ENCODE measurements at places on chromosomes 5 and 9.

- no peak for DNase-seq
Measured at GRCh38 chr9:136627703-136628102, 35.0 kb upstream of the EGFL7 start.

- DNase-seq: no peak
Measured at GRCh38 chr5:36887532-36887931, 11.0 kb downstream of the NIPBL start.

DNA sequence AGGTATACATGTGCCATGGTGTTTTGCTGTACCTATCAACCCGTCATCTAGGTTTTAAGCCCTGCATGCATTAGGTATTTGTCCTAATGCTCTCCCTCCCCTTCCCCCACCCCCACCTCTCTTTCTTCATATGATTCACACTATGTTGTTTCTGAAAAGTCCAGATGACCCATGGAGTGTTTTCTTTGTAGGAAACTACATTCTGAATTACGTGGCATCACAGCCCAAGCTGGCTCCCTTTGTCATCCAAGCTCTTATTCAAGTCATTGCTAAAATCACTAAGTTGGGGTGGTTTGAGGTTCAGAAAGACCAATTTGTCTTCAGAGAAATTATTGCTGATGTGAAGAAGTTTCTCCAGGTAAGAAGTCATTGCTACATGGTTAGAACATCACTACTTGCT is 30.4 kb downstream of the RANBP17 start:
- DNase-seq: no peak

DNA sequence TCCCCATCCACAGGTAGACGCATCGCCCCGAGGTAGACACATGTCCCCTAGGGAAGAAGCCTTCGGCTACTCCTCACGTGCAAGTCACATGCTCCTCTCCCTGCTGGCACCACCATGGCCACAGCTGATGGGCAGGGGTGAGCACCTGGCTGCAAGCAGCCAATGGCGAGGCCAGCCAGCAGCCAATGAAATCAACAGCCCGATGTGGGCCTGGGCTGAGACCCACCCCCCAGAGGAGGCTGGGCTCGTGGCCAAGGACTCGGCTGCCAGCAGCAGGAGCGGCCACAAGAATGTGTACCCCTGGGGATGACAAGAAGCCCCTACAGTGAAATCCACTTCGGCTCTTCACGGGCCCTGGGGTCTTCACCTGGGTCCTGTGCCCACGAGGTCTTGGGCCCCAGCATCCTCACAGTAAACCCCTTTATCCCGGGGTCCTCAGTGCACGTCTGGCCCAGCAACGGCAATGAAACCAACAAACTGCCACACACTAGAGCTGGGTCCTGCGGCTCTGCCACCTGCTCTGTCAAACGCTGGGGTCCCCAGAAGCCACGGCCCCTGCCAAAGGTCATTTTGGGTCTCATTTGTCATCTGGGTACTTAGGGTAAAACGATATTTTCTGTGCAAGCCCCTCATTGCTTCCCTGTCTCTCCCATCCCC is 22.1 kb upstream of the PTGES start:
- no peak for DNase-seq

- DNase-seq: no peak
Measured at GRCh38 chr5:133232435-133232834, 180.6 kb downstream of the HSPA4 start.

GRCh38 chr9:24986331-24986730 is 440.6 kb upstream of the IZUMO3 start:
- DNase-seq: peak; percentile 41

GRCh38 chr5:115522832-115523403 is 21.7 kb downstream of the FEM1C start:
- no peak for DNase-seq

- DNase-seq: no peak
Measured at GRCh38 chr5:10673017-10673389, 88.0 kb downstream of the DAP start.

DNA sequence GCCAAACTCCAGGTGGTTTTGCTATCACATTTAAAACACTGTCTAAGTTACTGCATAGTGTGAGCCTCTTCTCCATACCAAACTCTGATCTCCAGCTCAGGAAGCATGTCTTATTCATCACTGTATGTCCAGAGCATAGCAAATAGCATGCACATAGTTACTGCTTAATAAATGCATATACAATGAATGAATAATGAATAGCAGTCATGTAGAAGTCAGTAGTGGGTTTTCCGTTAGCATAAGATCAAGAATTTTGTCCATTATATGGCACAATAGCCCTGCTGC is 329.4 kb downstream of the ARRDC3 start:
- DNase-seq: no peak

DNA sequence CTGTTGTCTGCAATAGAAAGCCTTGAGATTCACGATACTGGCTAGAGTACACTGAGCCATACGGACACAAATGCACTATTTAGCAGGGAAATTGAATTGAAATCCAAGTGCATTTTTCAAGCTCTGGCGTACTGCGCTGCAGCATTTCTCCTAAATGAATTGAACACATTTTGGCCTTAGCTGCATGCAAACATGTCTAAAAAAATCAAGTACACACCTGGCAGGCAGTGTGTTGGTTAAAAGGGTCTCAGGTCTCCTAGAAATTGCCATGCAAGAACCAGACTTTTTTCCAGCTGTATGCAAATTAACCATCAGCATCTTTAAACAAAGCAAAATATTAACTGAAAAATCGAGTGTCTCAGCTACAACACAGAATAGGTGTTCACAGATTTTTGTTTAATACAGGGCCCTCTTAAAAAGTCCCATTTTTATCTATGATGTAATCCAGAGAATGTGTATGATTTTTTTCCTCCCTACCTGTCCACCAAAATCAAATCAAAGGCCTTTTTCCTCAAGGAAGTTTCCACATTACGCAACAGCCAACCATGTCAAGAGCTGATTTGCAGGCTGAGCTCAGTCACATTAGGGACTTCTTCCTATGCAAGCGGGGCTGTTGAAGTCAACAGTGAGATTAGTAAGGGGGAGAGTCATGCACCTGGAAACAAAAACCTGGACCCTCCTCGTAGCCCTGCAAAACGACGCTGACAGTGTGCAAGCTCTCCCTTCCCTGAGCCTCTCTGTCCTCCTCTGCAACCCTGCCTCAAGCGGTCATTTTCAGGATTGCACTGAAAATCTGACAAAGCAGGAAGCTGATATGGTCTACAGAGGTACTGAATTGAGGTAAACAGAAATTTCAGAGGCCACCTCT is 14.1 kb upstream of the SFXN1 start:
- DNase-seq: peak; percentile 85

DNA sequence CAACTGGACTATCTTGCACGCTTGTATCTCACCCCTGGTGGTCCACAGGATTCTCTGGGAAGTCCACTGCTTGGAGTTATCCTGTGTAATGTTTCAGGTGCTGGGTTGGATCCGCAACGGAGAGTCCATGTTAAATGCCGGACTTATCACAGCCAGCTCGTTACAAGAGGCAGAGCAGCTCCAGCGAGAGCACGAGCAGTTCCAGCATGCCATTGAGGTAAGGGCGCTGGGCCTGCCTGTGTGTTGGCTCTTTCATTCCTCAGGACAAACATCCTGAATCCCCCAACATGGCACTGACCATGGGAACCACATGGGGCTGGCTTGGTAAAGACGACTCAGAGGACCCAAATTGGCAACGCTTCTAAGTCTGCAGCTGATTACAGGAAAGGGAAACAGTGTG is 214.8 kb upstream of the OTULINL start:
- DNase-seq: no peak

- DNase-seq: peak; percentile 23
Measured at GRCh38 chr5:139872851-139873794, 77.5 kb downstream of the PSD2 start.

DNA sequence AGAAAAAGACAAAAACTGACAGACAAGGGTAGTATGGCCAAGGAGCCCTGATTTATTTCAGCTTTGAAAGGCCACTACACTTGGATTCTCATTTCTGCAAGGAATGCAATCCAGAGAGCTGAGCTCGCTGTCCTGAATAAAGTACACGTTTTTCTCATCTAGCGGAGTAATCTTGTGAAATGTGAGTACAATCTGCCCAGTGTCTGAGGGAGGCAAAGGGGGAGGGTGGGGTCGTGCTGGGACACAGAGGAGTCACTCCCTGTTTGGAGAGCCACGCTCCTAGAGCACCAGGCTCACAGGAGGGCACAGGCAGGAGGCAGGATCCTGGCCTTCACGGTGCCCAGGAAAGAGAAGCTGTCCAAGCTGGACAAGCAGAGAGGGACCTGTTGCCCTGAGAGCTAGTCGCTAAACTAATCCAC is 51.0 kb upstream of the IFNK start:
- DNase-seq: no peak

- DNase-seq: no peak
Measured at GRCh38 chr5:148807851-148808250, 18.6 kb upstream of the ADRB2 start.

DNA sequence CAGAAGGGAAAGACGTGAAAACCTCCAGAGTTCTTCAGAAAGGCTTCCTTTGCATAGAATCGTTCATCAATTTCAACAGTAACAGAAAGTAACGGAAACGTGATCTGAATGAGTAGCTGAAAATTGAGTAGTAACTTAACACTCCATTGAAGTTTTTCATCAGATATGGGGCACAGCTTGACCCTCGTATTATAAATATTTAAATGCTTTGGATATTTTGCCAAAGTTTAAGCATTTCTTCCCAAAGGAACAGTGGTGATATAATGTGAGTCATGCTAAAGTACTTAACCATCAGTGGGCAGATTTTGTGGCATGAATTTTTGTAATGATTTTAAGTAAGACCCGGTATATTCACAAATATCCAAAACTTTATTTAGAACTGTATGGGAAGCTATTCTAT is 67.4 kb upstream of the ADAMTS19 start:
- DNase-seq: no peak

- no peak for DNase-seq
Measured at GRCh38 chr5:151027961-151028479, 7.6 kb downstream of the GPX3 start.

GRCh38 chr5:157761690-157762621 is 18.4 kb downstream of the LSM11 start:
- DNase-seq: peak; percentile 88

DNA sequence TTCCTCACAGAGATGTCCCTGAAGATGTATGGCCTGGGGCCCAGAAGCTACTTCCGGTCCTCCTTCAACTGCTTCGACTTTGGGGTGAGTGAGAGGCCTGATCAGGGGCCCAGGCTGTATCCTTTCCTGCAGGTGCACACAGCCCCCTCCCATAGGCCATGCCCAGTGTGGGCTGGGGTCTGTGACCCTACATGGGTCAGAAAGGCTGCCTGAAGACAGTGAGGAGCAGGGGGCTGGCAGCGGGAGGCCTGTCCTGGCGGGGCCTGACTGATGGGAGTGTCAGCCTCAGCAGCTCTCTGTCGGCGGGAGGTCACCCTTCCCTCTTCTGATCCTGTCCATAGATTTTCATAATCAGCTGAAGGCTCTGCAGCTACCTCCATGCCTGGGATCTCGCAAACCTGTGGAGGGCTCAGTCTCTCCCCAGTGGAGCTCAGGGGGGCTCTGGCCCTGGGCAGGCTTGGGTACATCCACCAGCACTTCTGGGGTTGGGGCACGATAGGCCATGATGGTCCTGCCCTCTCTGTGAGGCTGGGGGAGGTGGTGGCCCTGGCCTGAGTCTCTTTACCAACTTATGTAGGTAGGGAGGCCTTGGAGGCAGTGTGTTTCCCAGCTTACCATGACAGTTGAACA is 98.5 kb downstream of the CACNA1B start:
- no peak for DNase-seq

GRCh38 chr9:107025260-107026035 is 162.5 kb downstream of the ZNF462 start:
- DNase-seq: no peak

GRCh38 chr5:14365831-14366430 is 215.7 kb upstream of the OTULINL start:
- no peak for DNase-seq

- no peak for DNase-seq
Measured at GRCh38 chr9:88013607-88014006, 39.3 kb upstream of the CDK20 start.

GRCh38 chr5:113771483-113771882 is 258.0 kb downstream of the YTHDC2 start:
- DNase-seq: no peak

- DNase-seq: no peak
Measured at GRCh38 chr5:139495638-139496435, 13.3 kb upstream of the STING1 start.

GRCh38 chr9:102740578-102740977 is 254.6 kb upstream of the CYLC2 start:
- no peak for DNase-seq

GRCh38 chr5:128546658-128547281 is 8.7 kb upstream of the FBN2 start:
- peak; percentile 81 for DNase-seq

GRCh38 chr9:88355166-88355565 is 33.1 kb upstream of the SPIN1 start:
- DNase-seq: no peak

DNA sequence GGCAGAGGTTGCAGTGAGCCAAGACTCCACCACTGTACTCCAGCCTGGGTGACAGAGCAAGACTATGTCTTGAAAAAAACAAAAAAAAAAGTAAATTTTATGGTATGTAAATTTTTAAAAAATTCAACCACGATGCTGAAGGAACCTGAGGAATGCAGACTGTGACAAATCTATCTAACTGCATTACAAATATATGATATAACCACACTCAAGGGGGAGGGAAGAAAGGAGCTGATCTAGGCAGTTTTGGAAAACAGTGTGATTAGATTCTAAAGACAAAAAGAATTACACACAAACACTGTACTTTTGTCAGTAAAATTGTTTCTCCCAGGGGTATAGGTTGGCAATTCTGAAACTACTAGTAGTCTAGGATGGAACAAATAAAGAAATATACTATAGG is 17.0 kb downstream of the LARS1 start:
- no peak for DNase-seq

DNA sequence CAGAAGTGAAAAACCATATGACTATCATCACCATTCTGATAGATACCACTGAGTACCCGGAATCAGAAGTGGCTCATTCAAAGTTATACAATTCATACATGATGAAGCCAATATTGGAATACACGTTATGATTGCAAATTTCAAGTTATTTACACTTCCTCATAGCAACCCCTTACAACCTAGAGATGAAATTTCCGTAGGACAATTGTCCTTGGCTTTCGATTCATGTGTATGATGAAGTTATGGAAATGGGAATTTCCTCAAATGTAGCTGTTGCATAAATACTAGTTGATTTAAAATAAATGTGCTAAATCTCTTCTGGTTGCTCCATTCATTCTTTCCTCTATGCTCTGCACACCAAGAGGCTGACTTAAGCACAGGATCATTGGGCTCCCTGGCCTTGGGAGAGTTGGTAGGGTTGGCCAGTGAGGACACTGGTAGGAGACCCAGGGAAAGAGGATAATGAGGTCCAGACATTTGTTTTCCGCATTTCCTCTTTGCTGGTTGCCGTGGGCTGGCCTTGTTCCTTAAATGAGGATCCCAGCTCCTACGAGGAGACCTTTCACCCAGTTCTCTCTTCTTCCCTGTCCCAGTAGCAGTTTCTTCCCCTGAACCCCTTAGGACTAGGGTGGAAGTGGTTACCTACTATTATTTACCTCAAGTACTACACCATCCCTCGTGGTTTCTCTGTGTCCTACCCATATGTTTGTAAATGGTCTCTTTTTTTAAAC is 90.3 kb downstream of the ZNF474 start:
- DNase-seq: no peak

- no peak for DNase-seq
Measured at GRCh38 chr9:110521206-110521605, 58.3 kb downstream of the SVEP1 start.

Measured in GM23338 (cell line).